ENCODE measurements at places on chromosomes 1 and 21.
A peak's percentile ranks its signal among the peaks of the same experiment; 100 is the strongest.

- no peaks in the 10 kb centered on the region for H3K36me3 ChIP-seq
- no peaks in the 10 kb centered on the region for H3K27me3 ChIP-seq
- peaks cover 1% of the 10 kb centered on the region for H3K4me1 ChIP-seq
- H3K27ac ChIP-seq, result no peak overlapping the region
- H3K4me3 ChIP-seq, result peak overlapping the region; percentile 57
These were observed 1.1 kb downstream of the EEIG2 start for GRCh38 chr1:108560874-108561459.

DNA sequence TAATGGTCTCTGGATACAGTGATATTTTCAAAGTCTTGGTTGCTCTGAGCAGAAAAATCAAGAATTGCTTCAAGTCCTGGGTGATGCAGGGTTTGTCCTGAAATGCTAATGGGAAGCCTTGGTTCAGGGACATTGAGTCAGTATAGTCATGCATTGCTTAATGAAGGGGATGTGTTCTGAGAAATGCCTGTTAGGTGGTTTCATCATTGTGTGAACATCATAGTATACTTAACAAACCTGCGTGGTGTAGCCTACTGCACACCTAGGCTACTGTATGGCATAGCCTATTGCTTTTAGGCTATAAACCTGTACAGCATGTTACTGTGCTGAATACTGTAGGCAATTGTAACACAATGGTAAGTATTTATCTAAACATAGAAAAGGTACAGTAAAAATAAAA, 36.4 kb downstream of the TBCE start:
- H3K4me1 ChIP-seq, result no peaks in the 10 kb centered on the region
- no peak for DNase-seq
- no peak overlapping the region for H3K4me3 ChIP-seq
- H3K27me3 ChIP-seq, result no peaks in the 10 kb centered on the region

DNA sequence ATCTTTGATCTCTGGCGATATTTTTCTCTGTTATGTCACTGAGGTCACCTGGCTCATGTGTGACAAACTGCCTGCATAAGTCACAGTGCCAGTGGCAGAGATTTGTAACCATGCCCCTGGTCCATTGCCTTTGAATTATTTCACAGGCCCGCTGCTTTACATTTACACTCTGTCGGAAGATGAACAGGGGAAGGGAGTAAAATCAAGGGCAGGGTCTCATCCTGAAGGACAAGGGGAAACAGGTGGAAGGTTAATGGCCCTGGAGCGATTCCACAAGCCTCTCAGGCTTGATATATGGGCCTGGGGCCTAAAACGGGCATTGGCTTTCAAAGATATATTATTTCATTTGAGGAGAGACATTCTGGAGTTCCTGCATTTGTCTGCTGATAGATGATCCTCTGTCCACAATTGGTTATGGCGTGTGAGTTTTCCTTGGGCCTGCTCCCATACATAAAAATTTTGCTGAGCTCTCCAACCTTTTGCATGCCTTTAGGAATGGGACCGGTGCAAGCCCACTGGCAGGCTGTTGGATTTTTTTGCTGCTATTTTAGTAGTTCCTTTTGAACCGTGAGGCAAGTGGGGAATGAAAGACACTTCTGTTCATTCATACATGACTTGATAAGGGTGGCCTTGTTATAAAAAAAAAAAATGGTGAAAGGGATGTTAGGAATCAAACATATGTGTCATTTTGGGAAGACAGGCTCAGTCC, 51.9 kb downstream of the NR5A2 start:
- DNase-seq, result no peak
- H3K27me3 ChIP-seq, result no peaks in the 10 kb centered on the region
- no peak overlapping the region for H3K4me3 ChIP-seq
- H3K27ac ChIP-seq, result no peak overlapping the region

DNA sequence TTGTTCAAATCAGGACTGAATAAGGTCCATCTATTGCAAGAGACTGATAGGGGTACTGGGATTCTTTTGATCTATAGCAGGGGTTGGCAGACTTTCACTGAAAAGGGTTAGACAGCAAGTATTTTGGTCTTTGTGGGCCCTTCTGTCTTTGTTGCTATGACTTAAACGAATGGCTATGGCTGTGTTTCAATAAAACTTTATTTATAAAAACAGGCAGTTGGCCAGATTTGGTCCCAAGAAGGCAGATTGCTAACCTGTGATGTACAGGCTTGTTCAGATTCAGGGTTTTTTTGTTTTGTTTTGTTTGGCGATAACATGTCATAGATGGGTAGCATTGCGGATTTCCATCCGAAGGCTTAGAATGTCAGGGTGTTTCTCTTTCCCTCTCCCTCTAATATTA, 3.9 kb upstream of the BACE2 start:
- no peak overlapping the region for H3K4me3 ChIP-seq
- H3K4me1 ChIP-seq, result no peaks in the 10 kb centered on the region
- H3K36me3 ChIP-seq, result no peaks in the 10 kb centered on the region
- H3K27me3 ChIP-seq, result peaks cover 3% of the 10 kb centered on the region
- DNase-seq, result no peak

DNA sequence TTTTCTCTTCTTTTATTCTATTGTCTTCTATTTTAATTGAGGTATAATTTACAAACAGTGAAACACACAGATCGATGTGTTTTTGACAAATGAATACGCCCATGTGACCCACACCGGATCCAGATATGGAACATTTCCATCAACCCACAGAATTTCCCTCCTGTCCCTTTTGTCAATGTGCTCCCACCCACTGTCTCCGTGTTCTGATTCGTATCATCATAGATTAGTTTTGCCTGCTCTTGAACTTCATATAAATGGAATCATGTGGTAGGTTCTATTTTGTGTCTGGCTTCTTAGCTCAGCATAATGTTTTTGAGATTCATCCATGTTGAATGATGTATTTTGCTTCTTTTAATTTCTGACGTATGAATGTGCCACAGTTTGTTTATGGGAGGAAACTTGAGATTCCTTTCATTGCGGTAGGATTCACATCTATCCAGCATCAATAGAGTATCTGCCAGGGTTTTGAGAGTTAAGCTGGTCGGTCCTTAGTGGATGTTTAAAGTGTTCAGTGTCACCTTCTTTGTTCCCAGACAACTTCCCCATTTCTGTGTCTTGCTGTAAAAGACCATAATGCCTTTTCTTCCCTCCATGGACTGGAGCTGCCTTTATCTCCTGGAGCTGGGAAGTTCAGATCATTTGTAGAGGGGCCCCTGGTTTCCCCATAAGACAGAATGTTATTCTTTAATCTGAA, 14.7 kb downstream of the NAV1 start:
- no peak for DNase-seq
- H3K36me3 ChIP-seq, result no peaks in the 10 kb centered on the region
- H3K4me3 ChIP-seq, result no peak overlapping the region
- H3K27me3 ChIP-seq, result no peaks in the 10 kb centered on the region
- no peak overlapping the region for H3K27ac ChIP-seq
- peaks cover 1% of the 10 kb centered on the region for H3K4me1 ChIP-seq

- H3K36me3 ChIP-seq, result no peaks in the 10 kb centered on the region
- no peaks in the 10 kb centered on the region for H3K4me1 ChIP-seq
- H3K27ac ChIP-seq, result no peak overlapping the region
These were observed 3.5 kb downstream of the CD244 start for GRCh38 chr1:160859166-160859565.

GRCh38 chr1:179867493-179868330, 9.9 kb downstream of the TOR1AIP2 start:
- no peak overlapping the region for H3K4me3 ChIP-seq
- H3K27me3 ChIP-seq, result no peaks in the 10 kb centered on the region
- no peaks in the 10 kb centered on the region for H3K4me1 ChIP-seq
- H3K27ac ChIP-seq, result no peak overlapping the region

DNA sequence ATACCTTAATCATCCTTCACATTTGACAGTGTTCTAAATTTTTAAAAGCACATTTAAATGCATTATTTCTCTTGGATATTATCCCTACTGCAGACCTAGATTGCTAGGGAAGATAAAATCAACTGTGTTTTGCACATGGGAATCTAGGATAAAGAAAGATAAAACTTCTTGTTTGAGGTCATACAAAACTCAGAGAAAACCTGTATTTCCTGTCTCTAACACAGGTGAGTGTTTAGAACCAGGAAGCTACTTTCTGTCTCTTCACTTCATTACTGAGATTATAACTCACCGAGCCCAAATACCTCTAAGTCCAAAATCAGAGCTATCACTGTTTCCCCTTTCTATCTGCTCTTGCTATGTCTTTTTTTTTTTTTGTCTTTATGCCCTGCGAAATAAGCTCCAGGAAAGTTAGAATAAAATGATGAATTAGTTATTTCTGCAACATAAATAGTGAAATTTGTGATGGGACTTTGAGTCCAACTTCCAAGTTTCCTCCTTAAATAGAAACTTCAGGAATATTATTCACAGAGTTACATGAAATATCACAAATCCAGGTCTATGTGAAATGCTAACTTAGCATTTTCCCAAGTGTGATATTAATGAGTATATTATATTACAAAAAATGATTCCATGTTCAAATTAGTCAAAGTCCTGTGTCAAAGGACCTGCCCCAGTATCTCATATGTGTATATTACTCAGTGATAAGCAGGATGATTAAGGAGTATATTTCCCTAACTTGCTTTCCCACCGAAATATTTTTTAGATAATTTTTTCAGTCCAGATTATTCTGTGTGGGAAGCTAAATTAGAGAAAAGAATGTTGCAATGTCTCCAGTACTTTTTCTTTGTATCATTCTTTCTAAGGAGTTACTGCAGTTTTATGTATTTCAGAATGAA, 226.4 kb downstream of the PLA2G4A start:
- no peaks in the 10 kb centered on the region for H3K4me1 ChIP-seq
- no peaks in the 10 kb centered on the region for H3K36me3 ChIP-seq
- DNase-seq, result no peak

- DNase-seq, result no peak
- H3K4me1 ChIP-seq, result peaks cover 3% of the 10 kb centered on the region
- H3K4me3 ChIP-seq, result no peak overlapping the region
- no peak overlapping the region for H3K27ac ChIP-seq
- H3K27me3 ChIP-seq, result no peaks in the 10 kb centered on the region
These were observed 193.9 kb downstream of the SEC16B start for GRCh38 chr1:177775924-177776323.

DNA sequence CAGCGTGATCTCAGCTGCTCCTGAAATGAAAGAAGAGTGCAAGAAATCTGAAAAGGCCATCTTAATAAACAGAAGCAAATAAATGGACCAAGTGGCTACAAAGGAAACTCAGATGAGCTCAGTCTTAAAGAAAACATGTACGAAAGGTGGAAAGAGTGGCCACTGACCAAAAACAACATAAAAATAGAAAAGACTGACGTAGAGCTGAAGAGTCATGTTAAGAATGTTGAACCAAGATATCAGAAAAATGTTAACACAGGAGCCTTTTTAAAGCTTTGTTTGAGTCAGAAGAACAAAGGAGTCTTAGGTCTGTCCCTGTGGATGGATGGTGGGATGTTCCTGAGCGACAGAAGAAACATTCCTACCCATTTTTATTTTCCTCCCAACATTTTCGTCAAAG, 30.8 kb upstream of the ZNF648 start:
- H3K36me3 ChIP-seq, result no peaks in the 10 kb centered on the region
- no peak overlapping the region for H3K27ac ChIP-seq
- H3K27me3 ChIP-seq, result no peaks in the 10 kb centered on the region
- 0 out of 2 replicates have a peak, but pooled peaks cover 1% of the 10 kb centered on the region for H3K4me1 ChIP-seq

- no peaks in the 10 kb centered on the region for H3K27me3 ChIP-seq
- H3K36me3 ChIP-seq, result no peaks in the 10 kb centered on the region
- DNase-seq, result no peak
- no peaks in the 10 kb centered on the region for H3K4me1 ChIP-seq
- no peak overlapping the region for H3K27ac ChIP-seq
These were observed 18.6 kb downstream of the LYPD8 start for GRCh38 chr1:248736977-248737376.

GRCh38 chr1:180028864-180029263, 74.3 kb downstream of the CEP350 start:
- no peaks in the 10 kb centered on the region for H3K27me3 ChIP-seq
- no peak overlapping the region for H3K27ac ChIP-seq
- H3K4me1 ChIP-seq, result no peaks in the 10 kb centered on the region
- DNase-seq, result no peak
- peaks cover 2% of the 10 kb centered on the region for H3K36me3 ChIP-seq

DNA sequence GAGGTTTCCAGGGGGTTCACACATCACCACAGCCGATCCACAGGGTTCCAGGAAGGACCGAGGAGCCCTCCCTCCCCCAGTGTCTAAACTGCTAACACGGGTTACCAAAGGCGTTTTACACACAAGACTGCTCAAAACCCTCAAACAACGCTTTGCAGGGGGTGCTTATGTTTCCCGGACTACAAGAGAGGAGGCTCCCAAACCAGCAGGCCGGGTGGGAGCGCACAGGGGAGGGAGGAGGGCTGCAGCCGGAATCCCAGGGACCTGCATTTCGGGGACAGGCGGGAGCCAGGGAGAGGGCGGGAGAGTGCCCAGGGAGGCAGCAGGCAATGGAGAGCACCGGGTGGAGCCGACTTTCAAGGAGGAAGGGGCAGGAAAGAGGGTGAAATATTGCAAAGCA, 50.8 kb downstream of the ACBD3 start:
- no peaks in the 10 kb centered on the region for H3K36me3 ChIP-seq
- H3K4me3 ChIP-seq, result no peak overlapping the region
- no peak for DNase-seq
- H3K27me3 ChIP-seq, result no peaks in the 10 kb centered on the region
- peaks cover 2% of the 10 kb centered on the region for H3K4me1 ChIP-seq
- no peak overlapping the region for H3K27ac ChIP-seq

GRCh38 chr1:75990686-75991085, 58.5 kb upstream of the ASB17 start:
- no peak for DNase-seq
- H3K4me1 ChIP-seq, result no peaks in the 10 kb centered on the region
- no peaks in the 10 kb centered on the region for H3K36me3 ChIP-seq
- no peak overlapping the region for H3K4me3 ChIP-seq
- H3K27ac ChIP-seq, result no peak overlapping the region

GRCh38 chr1:177133977-177134538, 30.5 kb downstream of the ASTN1 start:
- no peaks in the 10 kb centered on the region for H3K4me1 ChIP-seq
- no peak for DNase-seq
- H3K36me3 ChIP-seq, result no peaks in the 10 kb centered on the region

DNA sequence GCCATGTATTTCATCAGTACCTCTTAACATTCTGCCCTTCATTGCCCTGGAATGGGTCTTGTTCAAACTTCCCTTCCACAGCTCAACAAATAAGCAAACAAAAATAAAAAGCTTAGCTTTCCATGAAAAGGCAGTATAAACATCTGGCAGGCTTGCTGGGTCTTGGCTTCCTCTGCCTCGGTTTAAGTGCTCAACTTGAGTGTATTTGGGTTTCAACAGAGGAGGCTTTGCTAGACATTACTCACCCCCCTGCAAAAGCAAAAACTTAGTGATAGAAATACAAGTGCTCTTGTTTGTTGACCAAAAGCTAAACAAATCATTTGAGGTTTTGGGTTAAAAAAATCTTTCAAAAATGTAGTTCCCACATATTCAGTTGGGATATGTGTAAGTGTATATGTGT, 518.5 kb downstream of the PLPP3 start:
- no peaks in the 10 kb centered on the region for H3K4me1 ChIP-seq
- H3K27me3 ChIP-seq, result no peaks in the 10 kb centered on the region
- no peak overlapping the region for H3K4me3 ChIP-seq
- H3K27ac ChIP-seq, result no peak overlapping the region
- DNase-seq, result no peak

- DNase-seq, result no peak
- no peak overlapping the region for H3K4me3 ChIP-seq
- H3K27me3 ChIP-seq, result no peaks in the 10 kb centered on the region
These were observed 10.0 kb downstream of the PDPN start for GRCh38 chr1:13593511-13594131.

- no peaks in the 10 kb centered on the region for H3K4me1 ChIP-seq
- H3K27ac ChIP-seq, result no peak overlapping the region
- no peak for DNase-seq
- no peaks in the 10 kb centered on the region for H3K36me3 ChIP-seq
- H3K4me3 ChIP-seq, result no peak overlapping the region
These were observed 27.9 kb downstream of the OVAAL start for GRCh38 chr1:180586671-180587155.
